ENCODE measurements at places on chromosomes 7 and 10.

DNA sequence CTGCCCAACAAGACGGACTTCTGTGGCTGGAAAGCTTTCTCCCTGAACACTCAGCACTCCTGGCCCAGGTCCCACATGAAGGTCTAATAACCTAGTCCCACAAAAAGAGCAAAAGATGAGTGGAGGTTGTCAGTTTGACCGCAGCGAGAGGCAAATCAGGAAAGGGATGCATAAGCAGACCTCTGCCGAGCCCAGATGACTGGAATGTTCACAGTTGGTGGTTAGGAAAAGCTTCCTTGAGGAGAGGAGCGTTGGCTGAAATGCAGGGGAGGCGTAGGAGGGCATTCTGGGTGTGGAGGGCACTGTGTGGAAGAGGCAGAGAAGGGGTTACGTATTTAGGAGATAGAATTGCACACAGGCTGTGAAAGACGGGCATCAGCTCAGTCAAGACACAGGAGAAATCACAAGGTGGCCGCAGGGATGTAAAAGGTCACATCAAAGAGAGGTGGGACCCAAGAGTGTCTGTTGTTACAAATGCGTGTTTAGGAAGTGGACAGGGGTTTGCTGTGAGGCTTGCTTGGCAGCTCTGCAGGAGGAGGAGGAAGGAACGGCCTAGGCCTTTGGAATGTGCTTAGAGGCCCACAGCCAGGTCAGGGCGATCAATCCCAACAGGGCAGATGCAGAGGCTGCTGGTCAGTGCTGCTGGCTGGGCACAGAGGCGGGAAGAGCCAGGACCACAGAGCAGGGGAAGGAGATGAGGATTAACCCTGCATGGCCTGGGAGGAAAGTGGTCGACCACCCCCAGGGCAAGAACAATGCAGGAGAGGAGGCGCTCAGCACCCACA lies 133.5 kb downstream of the VIPR2 start:
- no peak for DNase-seq

DNA sequence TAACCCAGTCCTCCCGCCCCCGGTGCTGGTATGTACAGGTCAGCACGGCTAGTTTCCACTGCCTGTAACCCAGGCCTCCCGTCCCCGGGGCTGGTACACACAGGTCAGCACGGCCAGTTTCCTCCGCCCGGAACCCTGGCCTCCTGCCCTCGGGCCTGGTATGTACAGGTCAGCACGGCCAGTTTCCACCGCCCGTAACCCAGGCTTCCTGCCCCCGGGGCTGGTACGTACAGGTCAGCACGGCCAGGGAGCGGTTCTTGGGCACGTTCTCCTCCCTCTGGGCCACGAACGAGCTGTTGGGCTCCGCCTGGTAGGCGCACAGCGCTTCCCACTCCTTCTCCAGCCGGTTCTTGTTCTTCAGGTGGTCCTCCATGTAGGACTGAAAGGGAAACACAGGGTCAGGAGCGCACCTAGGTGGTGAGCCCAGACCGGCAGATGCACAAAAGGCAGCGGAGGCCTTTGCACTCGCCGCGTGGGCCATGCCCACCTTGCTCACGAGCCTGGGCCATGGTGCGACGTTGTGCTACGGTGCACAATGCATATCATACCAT lies 284.4 kb downstream of the DNAJB6 start:
- DNase-seq: no peak

DNA sequence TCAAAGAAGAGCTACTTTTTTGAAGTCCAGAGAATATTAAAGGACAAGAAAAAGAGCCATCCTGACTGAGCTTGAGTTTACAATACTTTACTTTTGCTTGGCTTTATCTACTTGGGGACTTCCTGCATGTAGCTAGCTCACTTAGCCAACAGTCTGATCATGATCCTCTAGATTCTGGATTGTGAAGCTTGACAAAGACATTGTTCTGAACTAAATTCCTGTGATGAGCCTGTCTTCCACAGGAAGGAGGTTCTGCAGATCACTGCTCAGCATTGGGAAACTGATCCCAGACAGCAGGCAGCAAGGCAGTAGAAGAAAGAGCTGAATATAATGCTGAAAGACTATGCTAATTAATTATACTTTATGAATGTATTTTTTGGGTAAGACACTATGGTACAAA lies 296.4 kb downstream of the DGKB start:
- no peak for DNase-seq

DNA sequence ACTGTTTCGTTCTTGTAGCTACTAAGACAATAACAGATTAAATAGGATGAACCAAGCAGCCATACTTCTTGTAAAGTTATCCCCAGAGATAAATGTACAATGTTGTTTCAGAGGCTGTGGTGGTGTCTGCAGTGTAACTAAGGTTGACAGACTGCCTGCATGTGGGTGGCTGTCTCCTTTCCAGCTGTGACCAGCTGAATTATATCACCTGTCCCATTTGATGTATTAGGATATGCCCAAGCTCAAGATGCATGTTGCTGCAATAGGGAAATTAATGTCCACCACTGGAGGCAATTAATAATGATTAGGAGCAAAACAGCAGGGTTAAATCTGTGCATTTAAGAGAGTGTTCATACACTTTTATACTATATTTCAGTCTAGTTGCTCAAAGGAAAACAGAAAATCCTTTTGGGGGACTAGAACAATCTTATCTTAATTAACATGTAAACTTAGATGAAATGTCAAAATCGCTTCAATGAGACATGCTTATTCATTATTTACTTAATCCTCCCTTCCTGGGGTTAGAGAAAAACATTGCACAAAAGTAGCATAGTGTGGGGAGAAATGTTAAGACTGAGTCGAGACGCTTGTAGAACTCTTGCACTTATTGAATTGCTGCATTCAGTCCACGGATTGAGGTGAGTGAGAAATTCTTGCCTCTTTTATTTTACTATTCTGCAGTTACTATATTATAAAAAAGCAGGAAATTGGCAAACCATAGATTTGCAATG lies 269.0 kb downstream of the SNX10 start:
- DNase-seq: no peak

DNA sequence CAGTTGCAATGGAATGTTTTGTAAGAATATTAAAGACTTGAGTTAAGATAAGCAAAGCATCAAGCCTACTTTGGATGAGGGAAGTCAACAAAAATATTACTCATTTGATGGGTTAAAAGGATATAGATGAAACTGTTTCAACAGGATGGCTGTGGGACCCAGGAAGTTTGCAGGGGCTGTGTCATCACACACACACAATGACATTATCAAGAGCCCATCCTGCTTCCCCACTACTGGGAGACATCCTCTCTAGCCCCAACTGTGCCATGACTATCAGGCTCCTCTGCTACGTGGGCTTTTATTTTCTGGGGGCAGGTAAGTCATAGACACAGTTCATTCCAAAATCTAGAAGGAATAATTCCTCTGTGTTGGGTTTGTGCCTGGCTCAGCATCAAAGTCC lies 78.8 kb upstream of the PRSS1 start:
- DNase-seq: no peak

- no peak for DNase-seq
These were observed 126.9 kb upstream of the KLF6 start for GRCh38 chr10:3911713-3912442.

- no peak for DNase-seq
These were observed 34.7 kb upstream of the FXYD4 start for GRCh38 chr10:43336641-43337318.

DNA sequence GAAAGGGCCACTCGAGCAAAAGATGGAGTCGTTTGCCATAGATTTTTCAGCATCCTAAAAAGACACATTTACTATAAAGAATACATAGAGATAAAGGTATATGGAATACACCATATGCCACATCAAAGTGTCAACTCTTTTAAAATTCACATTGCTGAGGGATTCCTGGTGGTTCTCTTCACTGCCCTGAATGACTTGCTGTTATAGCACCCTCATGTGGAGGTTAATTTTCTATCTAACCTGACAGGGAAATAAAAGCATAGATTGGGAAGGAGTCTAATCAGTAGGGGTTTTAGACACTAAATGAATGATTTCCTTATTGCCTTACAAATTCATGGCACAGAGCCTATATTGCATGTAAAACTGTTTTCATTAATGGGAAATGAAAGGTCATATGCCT lies 25.9 kb downstream of the DNAH11 start:
- peak; percentile 27 for DNase-seq

DNA sequence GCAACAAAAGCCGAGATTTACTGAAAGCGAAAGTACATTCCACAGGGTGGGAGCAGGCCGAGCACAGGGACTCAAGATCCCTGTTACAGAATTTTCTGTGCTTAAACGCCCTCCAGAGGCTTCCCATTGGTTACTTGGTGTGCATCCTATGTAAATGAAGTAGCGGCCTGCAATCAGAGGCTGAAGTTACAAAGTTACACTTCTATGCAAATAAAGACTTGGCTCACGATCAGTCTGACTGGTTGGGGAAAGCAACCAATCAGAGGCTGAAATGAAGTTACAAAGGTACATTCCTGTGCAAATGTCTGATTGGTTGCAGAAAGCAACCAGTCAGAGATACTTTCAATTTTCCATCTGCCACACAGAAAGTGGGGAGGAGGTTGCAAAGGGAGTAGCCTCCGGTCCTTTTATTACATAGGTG lies 4.1 kb downstream of the ACBD7 start:
- peak; percentile 99 for DNase-seq

GRCh38 chr10:28503114-28503513 lies 29.8 kb upstream of the WAC start:
- DNase-seq: peak; percentile 60

DNA sequence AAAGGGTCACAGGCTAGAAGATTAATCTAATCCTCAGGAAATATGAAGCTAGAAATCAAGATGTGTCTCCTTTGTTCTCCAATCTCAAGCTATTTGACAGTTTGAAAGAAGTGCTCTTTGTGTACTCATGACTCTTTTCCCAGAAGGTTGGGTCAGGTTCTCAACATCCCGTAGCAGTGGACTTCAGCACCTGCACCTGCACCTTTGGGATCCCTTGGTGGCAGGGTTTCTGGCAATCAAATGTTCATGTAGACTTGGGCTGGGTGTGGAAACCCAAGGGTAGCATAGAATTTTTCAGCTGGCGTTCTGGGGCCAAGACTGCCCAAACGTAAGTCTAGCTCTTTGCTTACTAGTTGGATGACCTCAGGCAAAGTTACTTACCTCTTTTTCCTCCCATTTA lies 134.4 kb downstream of the ADRA2A start:
- no peak for DNase-seq

DNA sequence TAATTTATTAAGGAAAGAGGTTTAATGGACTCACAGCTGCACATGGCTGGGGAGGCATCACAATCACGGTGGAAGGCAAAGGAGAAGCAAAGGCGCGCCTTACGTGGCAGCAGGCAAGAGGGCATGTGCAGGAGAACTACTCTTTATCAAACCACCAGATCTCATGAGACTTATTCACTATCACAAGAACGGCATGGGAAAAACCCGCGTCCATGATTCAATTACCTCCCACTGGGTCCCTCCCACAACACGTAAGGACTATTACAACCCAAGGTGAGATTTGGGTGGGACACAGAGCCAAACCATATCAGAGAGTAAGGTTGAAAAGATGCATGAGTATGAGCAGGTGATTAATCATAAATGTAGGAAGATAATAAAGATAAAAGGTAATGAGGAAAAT lies 3.2 kb upstream of the JCAD start:
- peak; percentile 49 for DNase-seq

- DNase-seq: peak; percentile 97
These were observed 23.8 kb upstream of the AHR start for GRCh38 chr7:17274551-17275245.

DNA sequence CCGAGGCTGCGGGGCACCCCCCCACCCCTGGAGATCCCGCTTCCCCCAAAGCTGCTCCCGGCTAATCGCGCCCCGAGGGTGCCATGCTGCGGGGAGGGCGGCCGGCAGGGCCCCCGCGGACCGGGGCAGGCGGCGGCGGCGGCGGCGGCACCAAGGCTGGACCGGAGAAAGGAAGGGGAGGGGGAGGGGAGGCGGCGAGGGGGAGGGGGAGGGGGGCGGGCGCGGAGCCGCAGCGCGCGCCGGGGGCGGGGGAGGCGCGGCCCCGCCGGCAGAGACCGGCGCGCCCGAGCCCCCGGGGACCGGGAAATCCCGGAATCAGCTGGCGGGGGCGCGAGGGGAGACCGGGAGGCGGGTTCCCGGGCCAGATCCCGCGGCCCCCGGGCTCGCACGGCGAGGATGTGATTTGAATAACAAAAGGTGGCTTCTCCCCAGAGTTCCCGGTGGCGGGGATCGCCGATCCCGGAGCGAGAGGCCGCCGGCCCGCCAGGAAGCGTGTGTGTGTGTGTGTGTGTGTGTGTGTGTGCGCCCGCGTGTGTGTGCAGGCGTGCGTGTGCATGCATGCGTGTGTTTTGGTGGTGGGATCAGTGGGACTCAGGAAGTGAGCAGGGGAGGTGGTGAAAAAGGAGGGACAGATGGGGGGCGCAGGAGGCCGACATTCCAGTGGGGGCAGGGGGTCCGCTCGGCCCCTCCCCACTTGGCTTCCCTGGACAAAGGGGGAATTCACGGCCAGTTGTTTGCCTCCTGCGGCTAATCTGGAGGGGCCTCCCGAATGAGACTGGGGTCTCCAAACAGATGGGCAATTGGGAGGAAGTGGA lies 99.5 kb downstream of the HIP1 start:
- peak; percentile 26 for DNase-seq

DNA sequence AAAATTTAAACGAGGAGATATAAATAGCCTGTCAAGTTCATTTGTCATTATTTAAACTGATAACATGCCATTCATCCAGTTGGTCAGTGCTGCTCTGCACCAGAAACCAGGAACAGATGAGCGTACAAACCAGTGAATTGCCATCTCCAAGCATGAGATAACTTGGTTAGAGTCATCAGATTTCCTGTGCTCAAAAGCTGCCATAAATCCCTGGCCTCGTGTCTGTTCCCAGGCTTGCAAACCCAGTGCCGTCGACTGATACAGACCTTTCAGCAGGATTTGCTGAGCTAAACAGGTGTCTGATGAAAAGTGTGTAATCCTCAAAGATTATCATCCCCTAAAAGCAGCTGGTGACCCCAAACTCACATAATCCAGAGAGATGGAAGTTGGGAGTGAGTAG lies 96.0 kb upstream of the SAMD8 start:
- no peak for DNase-seq

GRCh38 chr10:123044391-123044790 lies 35.6 kb downstream of the ACADSB start:
- DNase-seq: no peak

Measured in A172 (cell line).